CD4-positive, alpha-beta T cell treated with Interleukin-2 at 100 ng/mL for 4 hours (primary cell): ENCODE measurements at places on chromosomes 1 and 21.

DNA sequence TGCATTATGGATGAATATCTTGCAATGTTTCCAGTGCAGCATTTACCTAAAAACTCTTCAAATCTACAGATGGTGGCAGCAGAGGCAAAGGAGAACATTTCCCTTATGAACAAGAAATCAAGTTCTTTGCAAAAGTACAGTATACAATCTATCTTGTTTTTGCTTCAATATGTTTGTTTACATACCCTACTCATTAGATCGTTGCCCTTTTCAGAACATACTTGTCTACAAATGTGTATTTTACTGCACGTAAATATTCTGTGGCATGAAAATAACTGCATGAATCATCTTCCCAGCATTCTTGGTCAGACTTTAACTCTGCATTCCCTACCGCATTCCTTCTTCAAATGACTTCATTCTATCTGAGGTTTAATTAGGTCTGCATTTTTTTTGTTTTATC is 212.7 kb downstream of the ZP4 start:
- no peak for DNase-seq

DNA sequence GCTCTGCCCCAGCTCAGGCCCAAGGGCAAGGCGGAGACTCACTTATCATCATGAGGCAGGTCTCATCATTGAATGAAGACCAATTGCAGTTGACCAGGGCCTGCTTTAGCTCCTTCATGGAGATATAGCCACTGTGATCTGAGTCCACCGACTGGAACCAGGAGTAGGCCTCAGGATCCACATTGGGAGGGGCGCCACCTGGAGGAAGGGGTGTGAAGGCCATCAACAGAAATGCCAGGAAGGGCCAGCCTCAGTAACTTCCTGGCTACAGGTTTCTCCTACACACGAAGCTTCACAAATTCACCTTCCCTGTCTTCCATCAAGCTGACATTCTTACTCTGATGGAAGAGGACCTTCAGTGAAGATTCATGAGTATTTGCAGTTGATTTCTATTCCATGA is 11.6 kb downstream of the PEF1 start:
- DNase-seq, result peak; percentile 13

DNA sequence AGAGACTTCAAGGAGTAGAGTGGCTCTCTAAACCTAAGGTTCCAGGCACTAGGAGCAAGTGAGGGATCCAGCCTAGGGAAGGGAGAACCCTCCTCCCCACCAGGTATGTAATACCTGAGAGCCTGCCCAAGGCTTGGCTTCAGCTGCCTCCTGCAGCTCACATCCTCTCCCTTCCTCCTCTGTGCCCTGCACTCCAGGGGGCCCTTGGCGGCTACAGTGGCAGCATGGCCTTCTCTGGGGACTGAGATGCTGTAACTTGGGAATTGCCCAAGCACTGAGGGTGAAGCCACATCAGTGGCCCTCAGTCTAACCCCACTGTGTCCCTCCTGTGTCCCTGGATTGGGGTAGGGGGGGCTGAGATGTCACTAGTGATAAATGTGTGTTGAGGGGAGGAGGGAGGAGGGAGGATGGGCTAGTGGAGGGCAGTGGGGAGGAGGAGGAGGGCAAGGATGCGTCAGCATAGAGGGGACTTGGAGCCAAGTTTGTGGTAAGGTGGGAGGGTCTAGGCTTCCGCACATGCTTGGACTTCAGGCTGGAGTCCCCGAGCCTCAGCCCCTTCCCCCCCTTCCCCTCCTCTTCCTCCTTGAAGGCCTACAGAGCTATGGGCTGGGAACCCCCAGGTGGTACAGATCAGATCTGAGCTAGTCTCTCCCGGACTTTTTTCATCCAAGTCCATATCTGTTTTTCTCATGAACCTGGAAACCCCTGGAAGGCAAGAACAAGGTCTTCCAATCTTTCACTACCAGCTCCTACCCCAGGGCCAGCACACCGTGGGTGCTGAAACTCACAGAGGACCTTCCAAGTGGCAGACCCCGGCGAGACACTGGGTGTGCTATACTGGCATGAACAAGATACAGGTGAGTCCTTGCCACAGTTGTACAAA is 17.5 kb downstream of the COL9A2 start:
- no peak for DNase-seq

- no peak for DNase-seq
These were observed 32.8 kb upstream of the DDR2 start for GRCh38 chr1:162599451-162599850.

DNA sequence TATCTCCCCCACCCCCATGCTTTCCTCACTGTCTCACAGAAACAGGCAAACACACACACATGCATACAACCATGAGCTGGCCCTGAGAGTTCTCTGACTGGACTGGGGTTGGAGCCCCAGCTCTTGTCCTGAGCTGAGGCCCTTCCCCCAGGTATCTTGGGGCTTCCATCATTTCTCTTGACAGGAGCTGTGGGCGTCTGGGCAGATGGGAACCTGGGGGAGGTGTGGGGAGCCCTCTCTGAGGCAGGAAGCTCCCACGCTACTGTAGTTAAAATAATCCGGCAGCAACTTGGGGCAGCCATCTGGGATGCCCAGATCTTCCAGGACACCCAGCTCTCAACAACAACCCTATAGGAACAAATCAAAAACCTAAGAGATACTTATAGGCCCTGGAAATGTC is 2.7 kb upstream of the KIF21B start:
- DNase-seq, result no peak

DNA sequence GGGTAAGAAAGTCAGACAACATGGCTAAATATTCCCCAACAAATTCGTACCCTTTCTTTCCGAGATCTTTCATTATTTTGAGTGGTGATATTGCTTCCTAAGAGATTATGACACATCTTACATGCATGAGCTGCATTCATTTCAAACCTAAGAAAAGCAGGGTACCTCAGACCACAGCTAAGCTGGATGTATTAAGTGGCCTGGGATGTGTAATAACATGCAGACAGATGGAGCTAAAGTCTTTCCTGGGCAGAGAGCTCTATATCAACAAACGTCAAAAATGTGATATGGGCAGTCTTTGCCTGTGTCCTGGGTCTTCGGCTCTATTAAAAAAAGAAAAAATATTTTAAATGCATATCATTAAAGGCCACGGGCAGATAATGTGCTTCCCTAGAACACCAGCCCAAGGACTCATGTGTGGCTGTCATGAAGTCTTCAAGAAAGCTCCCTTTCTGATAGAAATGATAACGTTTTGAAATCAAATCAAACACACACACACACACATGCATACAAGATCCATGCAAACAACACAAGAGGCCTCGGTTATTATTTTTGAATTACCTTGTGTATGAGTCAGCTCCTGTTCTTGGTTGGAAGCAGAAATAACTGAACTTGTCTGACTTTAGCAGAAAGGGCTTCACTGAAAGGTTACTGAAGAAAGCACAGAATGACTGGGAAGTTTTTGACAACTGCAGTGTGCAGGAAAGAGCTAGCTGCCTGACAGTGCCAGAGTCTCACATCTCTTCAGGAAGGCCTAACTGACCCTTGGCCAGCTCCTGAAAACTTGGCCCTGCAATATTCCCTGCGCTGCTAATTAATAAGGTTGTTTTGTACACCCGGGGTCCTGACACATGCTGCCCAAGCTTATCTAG is 231.2 kb downstream of the DSCAM start:
- no peak for DNase-seq

DNA sequence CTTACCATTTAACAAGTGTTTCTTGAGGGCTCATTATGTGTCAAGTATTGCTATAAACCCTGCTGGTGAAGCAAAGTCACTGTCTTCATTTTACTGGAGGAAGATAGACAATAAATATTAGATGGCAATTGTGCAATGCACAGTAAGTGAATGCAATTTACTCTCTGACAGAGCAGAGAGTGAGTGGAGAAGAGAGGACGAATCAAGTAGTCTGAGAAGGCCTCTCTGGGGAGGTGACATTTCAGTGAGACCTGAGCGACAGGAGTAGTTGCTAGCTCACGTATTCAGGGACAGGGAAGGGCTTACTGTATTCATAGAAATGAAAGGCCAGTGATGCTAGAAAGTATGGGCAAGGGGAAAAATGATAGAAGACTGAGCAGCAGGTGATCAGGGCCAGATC is 1.2 kb upstream of the NMNAT2 start:
- no peak for DNase-seq

GRCh38 chr1:202016811-202017748 is 6.7 kb downstream of the ELF3 start:
- DNase-seq, result no peak

DNA sequence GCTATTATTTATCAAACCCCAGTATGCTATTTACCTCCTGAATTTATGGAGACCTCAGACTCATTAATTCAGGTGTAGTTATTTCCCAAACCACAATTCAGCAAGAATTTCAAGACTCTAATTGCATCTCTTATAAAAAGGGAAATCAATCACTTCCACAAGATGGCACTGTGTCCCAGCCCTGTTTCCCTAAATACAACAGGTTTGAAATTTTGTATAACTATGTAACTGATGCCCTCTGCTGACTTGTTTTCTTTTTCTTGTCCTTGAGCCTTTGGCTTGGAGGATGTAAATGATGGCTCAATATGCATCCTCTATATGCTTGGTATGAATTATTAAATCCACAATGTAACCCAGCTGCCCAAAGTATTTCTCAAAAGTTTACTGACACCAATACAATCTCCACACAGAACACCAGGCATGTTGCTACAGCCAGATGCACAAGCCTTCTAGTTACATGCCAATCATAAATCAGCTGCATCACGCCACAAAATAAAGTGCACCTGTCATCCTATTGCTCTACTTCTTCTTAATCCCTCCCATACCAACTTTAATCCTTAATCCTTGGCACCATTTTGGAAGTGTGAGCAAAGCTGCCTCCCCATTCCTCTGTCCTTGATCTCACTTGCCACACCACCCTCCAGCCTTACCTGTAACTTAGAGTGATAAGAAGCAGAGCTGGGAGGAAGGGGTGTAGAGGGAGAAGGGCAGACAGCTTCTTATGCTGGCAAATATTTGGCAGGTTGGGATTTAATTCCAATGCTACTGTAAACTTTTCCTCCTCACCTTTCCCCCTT is 9.0 kb downstream of the C1orf105 start:
- peak; percentile 68 for DNase-seq

GRCh38 chr21:28239340-28239739 is 753.3 kb downstream of the LTN1 start:
- DNase-seq, result no peak

GRCh38 chr1:209597499-209597898 is 14.0 kb downstream of the CAMK1G start:
- no peak for DNase-seq

GRCh38 chr1:205766038-205766437 is 9.2 kb downstream of the RAB29 start:
- no peak for DNase-seq

- DNase-seq, result no peak
These were observed 55.9 kb downstream of the BCAR3 start for GRCh38 chr1:93625582-93626327.

- DNase-seq, result no peak
These were observed 22.2 kb downstream of the FAM151A start for GRCh38 chr1:54600947-54601721.

DNA sequence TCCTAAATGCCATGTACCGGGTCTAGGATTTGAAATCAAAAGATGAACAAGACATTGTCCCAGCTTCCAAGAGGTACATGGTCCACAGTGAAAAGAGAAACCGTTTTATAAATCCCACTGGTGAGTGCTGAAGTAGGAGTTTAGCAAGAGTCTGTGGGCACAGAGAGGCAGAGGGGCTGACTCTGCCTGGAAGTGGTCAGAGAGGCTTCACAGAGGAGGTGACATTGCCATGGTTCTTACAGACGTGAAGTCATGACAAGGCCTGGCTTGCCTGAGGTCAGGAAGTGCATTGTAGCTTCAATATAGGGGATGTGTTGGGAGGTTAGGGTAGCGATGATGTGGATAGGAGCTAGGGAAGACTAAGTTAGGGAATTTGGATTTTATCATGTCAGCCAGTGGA is 28.4 kb downstream of the MAPKAPK2 start:
- DNase-seq, result peak; percentile 28

- DNase-seq, result no peak
These were observed 17.4 kb downstream of the FMN2 start for GRCh38 chr1:240109130-240109529.
